A172 (cell line): ENCODE measurements at places on chromosomes 11 and 22.
A peak's percentile ranks its signal among the peaks of the same experiment; 100 is the strongest.

GRCh38 chr11:121513807-121514206 lies 61.0 kb upstream of the SORL1-AS1 start:
- no peak for DNase-seq

- DNase-seq: no peak
These were observed 127.4 kb downstream of the PHF21B start for GRCh38 chr22:44882226-44882905.

DNA sequence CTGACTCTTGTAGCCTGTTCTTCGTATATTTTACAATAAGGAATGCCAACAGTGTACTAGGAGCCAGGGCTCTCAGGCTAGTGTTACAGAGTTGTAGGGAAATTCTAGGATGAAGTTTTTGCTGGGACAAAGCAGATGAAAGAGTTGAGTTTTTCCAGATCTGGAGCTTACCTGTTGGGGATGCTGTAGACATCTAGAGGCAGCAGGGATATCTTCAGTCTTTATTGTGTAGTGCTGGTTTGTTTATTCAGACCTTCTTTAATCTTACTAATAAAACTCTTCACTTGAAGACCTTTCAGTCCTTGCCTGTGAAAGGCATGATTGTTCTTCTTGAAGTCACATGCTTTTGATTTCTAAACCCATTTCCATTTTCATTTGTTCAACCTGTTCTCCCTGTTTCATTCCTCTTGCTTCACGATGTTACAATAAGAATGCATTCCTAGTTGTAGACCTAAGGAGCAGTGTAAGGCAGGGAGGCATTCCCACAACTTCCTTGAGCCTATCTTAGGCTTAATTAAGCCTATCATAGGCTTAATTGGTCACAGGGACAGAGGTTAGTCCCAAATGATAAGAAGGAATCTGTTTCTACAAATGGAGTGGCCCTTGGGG lies 7.9 kb upstream of the SLC37A2 start:
- DNase-seq: no peak

GRCh38 chr22:32031466-32031865 lies 11.6 kb upstream of the SLC5A1 start:
- DNase-seq: no peak

- no peak for DNase-seq
These were observed 4.0 kb upstream of the C22orf31 start for GRCh38 chr22:29065468-29066190.

DNA sequence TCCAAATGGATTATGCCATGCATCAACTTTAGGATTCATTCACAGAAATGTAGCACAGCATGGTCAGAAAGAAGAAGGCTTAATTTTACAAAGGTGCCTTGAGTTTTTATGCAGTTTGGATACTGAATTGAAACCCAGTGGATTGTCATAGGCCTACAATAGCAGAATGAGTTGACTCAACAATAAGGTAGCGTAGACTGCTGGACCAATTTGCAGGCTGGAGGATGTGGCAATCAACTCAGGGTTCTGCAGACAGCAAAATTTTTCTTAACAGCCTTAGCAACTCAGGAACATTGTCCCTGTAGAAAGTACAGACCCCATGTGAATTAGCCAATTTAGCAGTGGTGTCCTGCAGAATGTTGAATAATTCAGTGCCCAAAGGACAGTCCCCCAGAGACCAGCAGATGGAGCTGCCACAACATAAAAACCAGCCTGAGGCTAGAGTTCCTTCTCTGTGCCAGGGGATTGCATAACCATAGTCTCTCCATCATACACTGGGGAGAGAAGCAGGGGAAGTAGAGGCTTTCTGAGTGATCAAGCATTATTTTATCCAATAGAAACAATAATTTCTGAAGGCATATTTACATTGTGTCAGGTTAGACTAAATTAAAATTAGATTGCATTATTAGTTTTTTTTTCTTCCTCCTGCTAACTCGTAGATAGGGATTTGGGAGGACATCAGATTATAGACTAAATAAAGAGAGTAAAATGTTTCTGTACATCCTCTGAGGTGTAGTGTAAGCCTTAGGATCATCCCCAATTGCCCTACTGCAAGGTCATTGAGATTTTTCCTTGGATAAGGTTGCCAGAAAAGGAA lies 20.3 kb upstream of the MRPL17 start:
- DNase-seq: peak; percentile 75

DNA sequence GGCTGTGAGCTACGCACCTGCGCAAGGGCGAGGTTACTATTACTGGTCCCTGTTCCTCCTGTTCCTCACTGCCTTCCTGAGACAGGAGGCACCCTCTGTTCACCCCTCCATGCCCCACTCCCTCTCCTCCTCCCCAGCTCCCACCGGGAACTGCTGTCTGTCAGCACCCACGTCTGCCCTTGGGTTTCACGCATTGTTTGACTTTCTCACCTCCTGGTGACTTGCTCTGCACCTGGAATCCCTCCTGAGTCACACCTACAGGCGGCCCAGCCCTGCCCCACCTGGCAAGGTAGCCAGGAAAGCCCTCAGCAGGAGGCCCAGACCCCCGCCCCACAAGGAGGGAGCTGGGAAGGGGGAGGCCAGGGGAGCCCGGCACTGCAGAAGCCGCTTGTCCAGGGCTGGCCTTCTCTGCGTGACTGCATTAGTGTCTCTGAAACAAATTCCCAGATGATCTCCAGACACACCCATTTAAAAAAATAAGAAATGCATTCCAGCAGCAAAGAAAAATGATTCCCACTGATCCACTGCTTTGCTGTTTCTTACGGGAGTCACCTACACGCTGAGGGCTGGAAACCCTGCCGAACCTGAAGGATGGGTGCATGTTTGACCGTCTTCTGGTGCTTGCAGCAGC lies 86.4 kb downstream of the CELSR1 start:
- no peak for DNase-seq

GRCh38 chr11:71279916-71280645 lies 27.7 kb upstream of the SHANK2 start:
- DNase-seq: no peak

DNA sequence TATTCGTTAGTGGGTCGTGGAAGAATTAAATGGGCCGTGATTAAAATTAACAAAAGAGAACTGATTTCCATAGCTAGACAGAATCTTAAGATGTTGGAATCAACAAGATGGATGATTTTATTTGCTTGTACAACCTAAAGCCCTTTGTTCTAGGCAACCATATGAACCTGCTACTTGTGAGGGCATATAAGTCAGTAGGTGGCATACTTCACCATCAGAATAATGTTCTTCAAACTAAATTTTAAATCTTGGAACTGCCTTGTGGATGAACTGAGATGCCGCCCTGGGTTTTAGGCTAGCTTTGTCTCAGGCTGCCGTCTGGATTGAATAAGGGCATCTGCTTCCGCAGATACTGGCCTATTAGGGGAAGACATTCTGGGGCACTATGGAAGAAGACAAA lies 40.9 kb downstream of the CSRP3 start:
- DNase-seq: no peak

DNA sequence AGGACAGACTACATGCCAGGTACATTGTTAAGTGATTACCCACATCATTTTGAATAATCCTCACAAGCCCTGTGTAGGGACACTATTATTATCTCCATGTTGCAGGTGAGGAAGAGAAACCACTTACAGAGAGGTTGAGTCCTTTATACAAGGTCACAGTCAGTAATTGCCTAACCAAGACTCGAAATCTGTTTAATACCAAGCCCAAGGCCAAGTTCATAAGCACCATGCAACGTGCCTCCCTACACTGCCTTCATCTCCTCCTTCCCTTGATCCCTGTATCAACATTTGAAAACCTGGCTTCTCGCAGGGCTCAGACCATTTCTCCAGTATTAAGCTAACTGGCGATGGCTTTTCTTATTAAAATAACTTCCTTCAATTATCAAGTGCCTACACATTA lies 41.7 kb upstream of the SEZ6L start:
- no peak for DNase-seq

GRCh38 chr22:43225609-43226008 lies 38.7 kb upstream of the TTLL12 start:
- DNase-seq: no peak

DNA sequence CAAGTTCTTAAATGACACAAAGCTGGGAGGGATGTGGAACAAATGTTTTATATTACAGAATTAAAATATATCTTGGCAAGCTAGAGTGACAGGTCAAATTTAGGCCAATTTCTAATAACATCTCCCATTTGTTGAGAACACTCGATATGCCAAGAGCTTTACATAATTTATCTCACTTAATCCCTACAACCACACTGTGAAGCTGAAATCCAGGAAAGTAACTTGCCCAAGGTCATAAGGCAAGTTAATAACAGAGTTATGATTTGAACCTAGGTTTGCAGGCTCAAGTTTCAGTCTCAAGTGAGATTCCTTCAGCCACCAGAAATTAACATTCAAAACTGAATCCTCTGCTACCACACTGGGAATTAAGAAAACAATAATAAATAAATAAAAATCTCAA lies 38.3 kb downstream of the RAB30 start:
- DNase-seq: no peak

DNA sequence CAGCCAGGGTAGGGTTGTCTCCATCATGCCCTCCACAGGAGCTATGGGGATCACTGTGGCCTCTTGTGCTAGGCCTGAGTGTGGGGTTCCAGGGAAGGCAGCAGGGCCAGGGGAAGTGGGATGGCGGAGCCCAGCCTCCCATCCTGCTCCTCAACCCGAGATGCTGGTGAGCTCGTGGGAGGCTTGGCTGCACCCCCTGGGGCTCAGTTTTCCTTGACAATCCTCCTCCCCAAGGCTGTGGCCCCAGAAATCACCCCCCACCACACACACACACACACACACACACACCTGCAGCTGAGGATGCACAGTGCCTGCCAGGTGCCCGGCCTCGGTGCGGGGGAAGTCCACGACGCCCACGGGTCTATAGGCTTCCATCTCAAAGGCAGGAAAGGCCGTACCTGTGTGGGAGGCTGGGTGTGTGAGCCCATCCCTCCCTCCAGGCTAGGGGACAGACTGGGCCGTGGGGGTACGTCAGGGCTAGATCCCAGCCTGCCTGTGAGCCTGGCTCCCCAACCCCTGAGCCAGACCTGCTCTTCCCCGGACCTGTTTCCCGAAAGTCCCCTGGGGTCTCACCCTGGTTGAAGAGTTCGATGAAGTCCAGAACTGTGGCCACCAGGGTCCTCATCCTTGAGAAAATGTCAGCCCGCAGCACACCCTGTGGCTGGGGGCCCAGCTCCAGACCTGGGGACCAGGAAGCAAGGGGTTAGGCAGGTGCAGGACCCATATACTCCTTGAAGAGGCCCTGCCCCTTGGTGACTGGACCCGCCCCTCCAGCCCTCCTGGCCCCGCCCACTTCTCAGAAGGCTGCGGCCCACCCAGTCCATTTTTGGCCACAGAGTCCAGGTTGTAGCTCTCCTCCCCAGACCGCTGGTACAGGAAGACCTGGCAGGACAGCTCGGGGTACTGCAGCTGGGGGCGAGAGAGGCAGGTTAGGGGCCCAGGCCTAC lies 5.2 kb upstream of the TBX10 start:
- DNase-seq: no peak

DNA sequence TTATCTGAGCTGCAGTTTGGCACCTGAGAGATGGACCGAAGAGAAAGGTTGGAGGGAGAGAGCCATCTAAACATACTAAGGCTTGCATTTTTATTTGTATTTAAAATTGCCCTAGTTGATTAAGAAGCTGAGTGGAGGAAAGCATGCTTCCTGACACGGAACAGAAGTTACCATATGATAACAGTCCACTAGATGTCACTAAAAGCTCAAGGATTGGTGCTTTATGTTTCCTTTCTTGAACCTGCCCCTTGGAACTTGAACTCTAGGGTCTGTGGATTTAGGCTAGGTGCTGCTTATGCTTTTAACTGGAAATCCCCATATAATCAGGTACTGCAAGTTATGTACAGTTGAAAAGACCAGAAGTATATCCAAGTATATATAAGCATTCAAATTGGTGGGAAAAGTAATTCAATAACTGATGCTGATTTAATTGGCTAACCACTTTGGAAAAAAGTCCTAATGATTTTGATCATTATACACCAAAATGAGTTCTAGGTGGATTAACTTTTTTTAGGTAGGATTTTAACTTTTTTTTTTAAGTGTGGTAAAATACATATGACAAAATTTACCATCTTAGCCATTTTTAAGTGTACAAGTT lies 9.5 kb downstream of the RBMXL2 start:
- DNase-seq: peak; percentile 50

GRCh38 chr11:121452609-121453150 lies at the start of gene SORL1-AS1:
Gene SORL1-AS1 (minus strand): TSS chr11:121452967.
- DNase-seq: no peak

- DNase-seq: peak; percentile 98
These were observed 32.9 kb upstream of the SMIM38 start for GRCh38 chr11:69122630-69123431.

DNA sequence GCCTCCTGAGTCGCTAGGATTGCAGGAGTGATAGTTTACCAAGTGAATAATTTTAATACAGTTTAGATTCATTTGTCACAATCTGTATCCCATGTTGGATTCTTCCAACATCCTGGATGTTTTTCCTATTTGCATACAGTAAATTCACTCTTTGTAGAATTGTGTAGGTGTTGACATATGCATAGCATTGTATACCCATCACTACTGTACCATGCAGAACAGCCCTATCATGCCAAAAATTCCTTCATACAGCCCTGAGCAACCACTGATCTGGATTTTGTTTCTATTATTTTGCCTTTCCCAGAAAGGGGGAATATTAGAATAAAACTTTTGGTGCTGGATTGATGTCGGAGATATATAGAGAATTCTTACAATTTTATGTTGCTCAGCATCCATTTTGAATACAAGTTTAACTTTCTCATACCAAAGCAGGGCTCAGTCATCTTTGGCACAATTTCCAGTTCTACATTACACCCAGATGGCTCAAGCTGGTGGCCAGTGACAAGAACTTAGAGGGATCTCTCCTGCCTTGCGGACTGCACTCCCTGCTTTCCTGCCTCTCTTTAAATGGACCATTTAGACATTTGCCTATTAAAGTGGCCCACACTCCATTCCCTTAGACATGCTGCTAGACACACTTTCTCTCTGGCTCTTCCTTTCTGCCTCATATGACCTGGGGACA lies 45.4 kb upstream of the CFAP300 start:
- no peak for DNase-seq

- no peak for DNase-seq
These were observed 48.3 kb upstream of the BIRC3 start for GRCh38 chr11:102268985-102269470.

GRCh38 chr22:19841641-19842392 lies 12.9 kb downstream of the GNB1L start:
- DNase-seq: no peak

DNA sequence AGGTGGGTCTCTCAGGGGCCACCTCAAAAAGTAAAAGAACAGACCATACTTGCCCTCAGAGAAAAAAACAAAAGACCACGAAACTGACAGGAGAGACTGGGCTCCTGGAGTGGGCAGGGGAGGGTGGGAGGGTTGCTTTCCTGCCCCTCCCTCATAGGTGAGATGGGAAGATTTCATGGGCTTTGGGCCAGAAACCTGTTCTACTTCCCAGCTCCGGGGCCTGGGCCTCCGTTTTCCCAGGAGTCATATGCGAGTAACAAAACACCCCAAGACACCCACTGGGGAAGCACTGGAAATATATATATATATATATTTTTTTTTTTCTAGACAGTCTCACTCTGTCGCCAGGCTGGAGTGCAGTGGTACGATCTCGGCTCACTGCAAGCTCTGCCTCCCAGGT lies 31.6 kb downstream of the TTLL1 start:
- no peak for DNase-seq
